Stimulated activated CD4-positive, alpha-beta T cell treated with anti-CD3 and anti-CD28 coated beads, Interleukin-15, amount 100 ng/mL, for 1 hour (primary cell): ENCODE measurements at places on chromosomes 12 and 14.

DNA sequence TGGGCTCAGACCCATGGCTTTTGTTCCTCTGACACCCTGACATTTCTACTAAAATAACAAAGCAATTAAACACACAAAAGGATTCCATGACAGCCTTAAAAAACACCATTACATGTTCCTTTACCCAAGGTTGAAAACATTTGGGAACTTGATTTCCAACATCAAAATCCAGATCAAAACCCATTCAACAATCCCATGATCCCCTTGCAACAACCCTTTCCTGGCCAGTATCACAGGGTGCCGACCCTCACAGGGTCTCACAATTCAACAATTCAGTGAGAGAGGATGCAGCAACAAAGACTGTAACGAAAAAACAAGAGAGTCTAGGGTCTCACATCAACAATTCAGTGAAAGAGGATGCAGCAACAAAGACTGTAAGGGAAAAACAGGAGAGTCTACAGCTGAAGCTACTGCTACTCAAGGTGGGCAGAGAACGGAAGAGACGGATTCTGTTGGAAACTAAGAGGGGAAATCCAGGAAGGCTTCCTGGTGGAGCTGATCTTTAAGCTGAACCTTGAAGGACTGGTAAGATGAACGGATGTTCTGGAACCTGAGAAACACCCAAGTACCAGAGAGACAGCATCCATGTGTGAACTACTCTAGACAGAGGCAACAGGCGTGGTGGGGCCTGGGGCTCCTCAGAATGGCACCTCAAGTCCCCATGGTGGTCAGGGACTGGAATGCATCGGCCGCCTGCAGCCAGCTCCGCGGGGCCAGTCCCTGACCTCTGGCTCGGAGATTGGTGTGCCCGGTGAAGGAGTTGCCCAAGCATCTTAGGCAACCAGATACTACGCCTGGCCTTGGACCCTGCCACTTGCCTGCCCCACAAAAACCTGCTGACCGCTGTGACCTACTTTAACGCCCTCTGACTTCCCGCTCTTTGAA, 22.7 kb upstream of the ZFP36L1 start:
- no peak for DNase-seq

GRCh38 chr14:76761136-76761959, at the start of gene VASH1:
Gene VASH1, plus strand, starts transcription at chr14:76761468. Its CDS starts 1,354 bp downstream, at chr14:76762822.
- no peak for DNase-seq

- DNase-seq, result no peak
These were observed 15.4 kb downstream of the PLEKHG3 start for GRCh38 chr14:64719601-64720000.

GRCh38 chr12:72523754-72524153, 251.6 kb downstream of the TRHDE start:
- DNase-seq, result no peak

DNA sequence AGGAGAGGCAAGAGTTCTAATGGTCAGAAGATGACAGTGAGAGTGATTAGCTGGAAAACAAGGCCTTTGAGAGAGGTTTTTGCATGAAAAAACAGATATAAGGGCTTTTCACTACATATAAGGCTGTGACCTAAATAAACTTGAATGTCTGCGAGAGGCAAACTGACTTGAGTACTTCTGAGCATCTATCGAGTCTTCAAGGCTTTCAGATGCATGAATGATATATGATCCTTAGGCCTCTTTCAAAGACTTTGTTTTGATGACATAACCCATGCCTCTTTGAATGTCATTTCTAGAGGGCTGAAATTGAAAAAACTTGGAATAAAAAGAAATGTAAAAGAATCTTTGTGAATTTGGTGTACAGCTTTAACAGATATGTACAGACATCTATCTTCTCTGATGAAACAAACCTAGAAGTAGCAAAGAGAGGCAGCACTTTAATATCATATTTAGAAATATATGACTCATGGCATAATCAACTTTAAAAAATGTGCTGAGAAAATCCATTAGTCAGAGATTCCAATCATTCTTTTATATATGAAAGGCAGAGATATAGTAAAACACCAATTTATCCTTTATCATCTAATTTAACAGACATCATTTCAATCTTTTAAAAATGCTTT, 72.6 kb downstream of the PPM1H start:
- no peak for DNase-seq
